ENCODE measurements at places on chromosomes 4 and X.
A peak's percentile ranks its signal among the peaks of the same experiment; 100 is the strongest.

- no peak for DNase-seq
These were observed 67.1 kb downstream of the DTHD1 start for GRCh38 chr4:36348403-36348938.

- DNase-seq, result no peak
These were observed 25.7 kb downstream of the SLITRK2 start for GRCh38 chrX:145843146-145843904.

DNA sequence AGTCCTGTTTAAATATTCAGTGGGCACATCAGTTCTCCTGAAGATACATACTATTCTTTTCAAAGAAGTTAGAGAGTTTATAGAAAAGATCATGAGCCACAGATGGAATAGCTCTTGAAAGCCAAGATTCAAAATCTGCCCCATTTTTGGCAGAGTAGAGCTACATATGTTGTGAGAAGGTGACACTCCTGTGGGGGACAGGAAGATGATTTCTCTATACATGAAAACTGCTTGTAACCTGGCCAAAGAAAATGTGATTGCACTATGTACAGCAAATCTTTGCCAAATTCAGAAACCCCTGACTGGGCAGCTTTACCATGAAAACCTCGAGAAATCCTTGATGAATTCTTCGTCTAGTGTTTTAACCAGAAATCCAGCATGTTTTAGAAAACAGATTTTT is 44.9 kb downstream of the GPM6A start:
- DNase-seq, result no peak

DNA sequence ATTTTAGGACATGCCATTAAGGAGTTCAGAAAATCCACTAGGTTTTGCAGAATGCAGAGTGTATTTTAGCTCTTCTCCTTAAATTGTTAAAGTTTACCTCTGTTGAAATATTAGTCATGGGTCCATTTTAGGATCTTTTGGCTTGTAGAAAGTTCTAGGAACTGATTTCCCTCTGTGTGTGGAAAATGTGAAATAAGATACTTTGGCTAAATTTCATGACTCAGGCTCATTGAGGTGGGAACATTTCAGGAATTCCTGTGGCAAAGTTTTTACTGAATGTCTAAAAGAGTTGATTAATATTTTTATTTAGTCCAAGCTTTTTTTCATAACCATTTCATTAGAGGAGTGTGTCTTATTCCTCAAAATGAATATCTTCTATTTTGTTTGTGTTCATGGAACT is 7.0 kb downstream of the FHIP1A start:
- DNase-seq, result peak; percentile 54

DNA sequence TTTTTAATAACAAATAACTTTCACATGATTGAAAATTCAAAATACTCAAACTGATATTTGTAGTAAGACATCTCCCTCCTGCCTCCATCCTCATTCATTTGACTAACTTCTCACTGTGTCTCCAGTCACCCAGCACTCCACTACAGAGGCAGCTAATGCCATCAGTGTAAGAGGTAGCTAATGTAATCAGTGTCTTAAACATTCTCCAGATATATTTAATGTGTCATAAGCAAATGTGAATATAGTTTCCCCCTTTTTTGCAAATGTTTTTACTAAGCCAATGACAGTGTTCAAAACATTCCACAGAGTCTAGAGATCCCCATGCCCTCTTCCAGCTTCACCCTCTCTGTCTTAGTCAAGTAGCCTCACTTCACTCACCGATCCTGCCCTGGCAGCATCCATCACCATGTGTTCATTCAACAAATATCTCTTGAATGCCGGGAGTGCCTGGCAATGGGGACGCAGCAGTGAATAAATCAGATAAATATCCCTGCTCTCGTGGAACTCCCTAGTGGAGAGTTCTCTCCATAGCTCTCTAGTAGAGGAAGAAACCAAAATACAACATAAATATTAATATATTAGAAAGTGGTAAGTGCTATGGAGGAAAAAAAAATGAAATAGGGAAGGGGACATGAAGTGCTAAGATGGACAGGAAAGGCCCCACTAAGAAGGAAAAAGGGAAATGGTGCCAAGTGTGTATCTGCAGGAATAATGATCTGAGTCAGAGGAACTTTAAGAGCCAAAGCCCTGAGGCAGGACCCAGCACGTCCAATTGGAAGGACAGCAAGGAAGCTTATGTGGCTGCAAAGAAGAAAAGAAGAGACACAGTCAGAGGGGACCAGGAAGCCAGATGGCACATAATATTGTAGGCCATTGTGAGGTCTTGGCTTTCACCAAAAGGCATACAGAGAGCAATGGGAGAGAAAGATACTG is 18.7 kb downstream of the SCFD2 start:
- DNase-seq, result no peak

DNA sequence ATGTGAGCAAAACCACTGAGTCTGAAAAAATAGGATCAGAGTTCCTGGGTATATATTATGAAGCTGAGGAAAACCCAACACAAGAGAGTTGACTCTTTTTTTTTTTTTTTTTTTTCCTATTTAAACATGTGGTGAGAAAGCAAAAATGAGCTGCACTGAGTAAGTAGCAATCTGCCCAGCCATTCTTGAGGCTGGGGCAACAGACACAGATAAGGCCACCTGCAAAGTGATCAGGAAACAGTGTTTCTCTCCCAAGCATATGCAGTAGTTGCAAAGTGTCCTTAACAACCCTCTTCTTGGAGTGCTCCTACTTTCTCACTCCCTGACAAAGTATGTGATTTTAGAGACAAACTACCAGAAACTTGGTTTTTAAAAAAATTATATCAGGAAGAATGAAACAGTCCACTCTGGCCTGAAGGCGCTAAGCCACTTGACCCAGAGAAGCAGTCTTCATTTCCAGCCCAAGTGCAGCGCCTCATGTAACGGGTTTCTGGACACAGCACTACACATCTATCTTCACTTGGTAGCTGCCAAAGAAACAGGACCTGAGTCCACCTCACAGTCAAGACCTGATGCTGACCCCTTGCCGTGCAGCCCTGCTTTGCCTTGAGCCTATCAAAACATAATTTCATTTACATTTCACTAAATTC is 124.6 kb upstream of the MAP3K15 start:
- DNase-seq, result no peak

DNA sequence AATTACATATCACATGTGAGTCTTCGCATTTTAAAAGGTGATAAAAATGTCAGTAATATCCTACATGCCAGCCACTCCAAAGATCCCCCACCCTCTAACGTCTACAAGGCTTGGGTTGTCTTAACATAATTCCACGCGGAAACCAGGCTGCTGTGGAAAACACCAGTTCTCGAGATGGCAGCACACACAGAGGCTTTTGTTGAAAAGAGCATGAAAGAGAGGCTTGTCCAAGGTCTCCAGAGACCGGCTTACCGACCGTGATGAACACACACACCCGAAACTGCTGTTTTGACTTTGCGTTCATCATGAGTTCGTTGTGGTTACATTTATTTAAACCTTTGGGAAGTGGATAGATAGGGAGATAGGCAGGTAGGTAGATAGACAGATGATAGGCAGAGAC is 87.9 kb downstream of the CRLF2 start:
- no peak for DNase-seq

GRCh38 chrX:44342866-44343265 is 606 bp downstream of the EFHC2 start:
- no peak for DNase-seq

DNA sequence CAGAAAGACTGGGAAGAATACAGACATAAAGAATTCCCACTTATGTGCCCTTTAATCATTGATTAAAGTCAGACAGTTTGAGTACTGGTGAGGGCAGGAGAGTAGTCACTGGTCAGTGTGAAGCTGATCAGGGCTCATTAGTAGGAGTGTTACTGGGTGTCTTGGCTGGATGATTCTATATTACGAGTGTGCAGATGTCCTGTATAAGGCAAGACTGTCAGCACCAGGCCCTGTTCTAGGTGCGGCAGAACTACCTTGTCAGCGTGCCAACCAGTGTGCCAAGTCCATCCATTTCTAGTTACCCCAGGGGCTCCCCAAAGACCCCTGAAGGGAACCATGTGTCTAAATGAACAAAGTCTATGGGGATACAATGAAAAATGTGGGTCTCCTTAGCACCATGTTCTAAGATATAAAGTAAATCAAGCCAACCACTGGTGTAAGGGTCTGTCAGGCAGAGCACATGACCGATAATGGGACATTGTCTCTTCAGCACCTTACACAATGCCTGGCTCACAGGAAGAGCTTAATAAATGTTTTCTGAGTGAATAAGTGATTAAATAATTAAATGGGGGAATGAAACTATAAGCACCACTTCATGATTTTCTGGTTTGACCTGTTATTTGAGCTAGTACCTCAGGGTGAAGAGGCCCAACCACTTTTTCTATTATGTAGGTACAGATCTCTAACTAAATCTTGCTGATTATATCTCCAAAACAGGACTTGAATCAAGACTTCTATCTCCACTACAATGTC is 205.0 kb downstream of the CAMK2D start:
- DNase-seq, result no peak

DNA sequence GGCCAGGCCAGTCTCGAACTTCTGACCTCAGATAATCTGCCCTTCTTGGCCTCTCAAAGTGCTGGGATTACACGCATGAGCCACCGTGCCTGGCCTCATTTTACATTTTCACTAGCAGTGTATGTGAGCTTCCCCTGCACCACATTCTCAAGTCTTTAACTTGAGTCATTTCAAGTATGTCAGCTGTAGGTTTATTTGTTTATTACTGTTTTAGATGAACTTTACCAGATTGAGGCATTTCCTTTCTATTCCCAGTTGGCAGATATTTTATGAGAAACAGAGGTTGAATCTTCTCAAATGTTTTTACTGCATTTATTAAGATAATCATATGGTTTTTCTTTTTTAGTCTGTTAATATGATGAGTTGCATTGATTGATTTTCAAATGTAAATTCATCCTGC is 114.6 kb upstream of the SH3RF1 start:
- DNase-seq, result no peak

- no peak for DNase-seq
These were observed 381.9 kb downstream of the IL1RAPL1 start for GRCh38 chrX:28969126-28969525.

DNA sequence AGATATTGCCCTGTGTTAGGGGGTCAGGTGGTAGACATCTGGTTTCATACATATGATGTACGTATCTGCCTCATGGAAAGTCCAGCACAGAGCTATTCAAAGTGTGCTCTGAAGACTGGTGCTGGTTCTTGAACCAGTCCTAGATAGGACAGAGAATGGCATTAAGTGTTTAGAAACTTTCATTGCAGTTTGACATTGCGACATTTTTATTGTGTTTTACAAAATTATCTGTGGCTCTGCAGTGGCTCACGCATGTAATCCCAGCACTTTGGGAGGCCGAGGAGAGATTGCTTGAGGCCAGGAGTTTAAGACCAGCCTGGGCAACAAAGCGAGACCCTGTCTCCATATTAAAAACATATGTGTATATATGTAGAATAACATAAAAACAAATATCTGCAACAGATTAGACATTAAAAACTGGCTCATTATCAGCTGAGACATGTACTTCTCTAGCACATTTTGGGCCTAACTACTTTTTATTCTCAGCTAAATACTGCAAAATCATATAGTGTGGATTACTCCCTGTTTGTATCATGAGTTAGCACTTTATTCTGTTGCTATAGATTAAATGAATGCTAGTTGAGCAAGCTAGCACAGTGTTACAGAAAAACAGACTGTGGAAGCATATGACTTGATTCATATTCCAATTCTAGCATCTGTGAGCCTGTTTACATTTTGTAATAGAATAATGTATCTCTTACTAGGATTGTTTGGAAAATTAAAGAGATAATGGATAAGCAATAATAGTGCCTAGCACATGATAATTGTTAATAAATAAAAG is 57.1 kb downstream of the USP9X start:
- no peak for DNase-seq

GRCh38 chrX:84175274-84175673 is 12.7 kb downstream of the RPS6KA6 start:
- no peak for DNase-seq

GRCh38 chrX:69565247-69565815 is 50.6 kb upstream of the EDA start:
- DNase-seq, result no peak

DNA sequence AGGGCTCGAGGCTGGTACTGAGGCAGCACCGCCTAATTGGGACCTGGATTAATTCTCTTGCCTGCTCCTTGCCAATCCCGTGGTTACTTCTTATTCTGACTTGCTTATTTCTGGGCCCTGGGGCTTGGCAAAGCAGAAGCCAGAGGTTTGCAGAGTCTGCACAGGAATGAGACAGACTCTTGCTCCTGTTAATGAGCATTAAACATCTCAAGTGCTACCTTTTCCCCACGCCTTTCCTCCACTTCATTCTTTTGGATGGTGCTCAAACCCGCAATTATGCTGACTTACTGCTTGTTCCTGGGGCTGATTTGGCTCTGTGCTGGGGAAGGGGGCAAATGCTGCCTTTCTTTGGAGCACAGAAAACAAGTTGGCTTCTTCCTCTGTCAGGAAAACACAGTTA is 16.5 kb upstream of the STOX2 start:
- no peak for DNase-seq

- DNase-seq, result no peak
These were observed 622.9 kb upstream of the DIPK2B start for GRCh38 chrX:45823536-45823935.

DNA sequence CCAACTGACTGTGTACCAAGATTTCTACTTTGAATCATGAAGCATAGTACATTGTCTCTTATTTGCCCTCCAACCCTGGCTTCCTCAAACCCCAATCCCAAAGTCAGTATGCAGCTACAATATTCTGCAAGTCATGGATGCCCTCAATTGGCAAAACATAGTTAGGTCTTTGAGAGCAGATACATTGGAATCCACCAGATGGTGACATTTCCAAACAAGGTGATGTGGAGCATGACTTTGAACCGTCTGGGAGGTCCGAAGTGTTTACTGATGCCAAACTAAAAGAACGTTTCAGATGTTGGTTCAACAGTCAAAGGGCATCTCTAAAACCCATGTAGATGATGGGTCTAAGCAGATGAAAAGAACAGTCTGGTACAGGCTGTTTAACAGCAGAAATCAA is 43.7 kb upstream of the FRMD7 start:
- DNase-seq, result no peak

GRCh38 chr4:77308843-77309242 is 151.8 kb downstream of the CCNG2 start:
- peak; percentile 30 for DNase-seq

- no peak for DNase-seq
These were observed 171.2 kb upstream of the IL15 start for GRCh38 chr4:141465171-141465570.

GRCh38 chr4:128812442-128813235 is 3.1 kb downstream of the JADE1 start:
- peak; percentile 58 for DNase-seq

- no peak for DNase-seq
These were observed 77.2 kb downstream of the SH3KBP1 start for GRCh38 chrX:19810006-19810774.

DNA sequence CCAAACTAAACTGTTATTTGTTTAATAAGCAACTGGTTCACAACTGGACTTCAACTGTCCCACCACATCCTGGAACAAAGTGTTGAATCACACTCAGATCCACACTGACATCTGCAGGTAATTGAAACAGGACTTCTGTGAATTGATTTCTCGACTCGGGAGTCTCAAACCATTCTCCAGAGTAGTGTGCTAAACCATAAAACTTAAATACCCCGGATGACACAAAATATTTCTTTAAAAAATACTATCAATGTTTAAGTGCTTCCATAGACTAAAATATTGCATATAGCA is 95.4 kb upstream of the PLAC1 start:
- DNase-seq, result peak; percentile 42
